ENCODE measurements at places on chromosomes 2 and 18.

GRCh38 chr2:53939656-53940055, 31.1 kb downstream of the PSME4 start:
- DNase-seq: no peak

DNA sequence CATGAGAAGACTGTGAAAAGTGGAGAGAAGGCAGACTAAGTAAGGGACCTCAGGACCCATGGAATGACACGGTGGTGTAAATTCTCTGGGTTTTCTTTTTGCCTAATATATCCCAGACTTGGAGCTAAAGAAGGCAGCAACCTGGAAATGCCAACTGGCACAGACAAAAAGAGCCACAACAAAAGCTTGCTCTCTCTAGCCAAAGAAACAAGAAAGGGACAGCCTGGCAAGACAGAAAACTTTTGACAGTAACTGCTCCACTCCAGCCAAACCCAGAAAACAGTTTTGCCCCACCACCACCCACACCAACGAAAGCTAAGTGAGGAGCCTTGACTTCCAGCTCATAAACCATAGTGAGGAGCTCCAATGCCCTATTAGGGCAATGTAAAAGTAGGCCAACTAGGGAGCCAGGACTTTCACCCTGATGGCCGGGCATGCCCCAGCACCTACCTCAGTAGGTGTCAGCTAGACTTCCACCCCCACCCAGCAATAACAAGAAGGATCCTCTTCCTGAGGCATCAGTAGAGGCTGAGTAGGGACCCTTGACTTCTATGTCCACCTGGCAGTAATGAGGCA, 35.5 kb downstream of the PELI1 start:
- DNase-seq: no peak

GRCh38 chr2:200985799-200986198, 22.3 kb upstream of the ORC2 start:
- no peak for DNase-seq

GRCh38 chr2:217055624-217056023, 195.8 kb upstream of the TNP1 start:
- no peak for DNase-seq

- DNase-seq: no peak
These were observed 12.8 kb downstream of the NOSTRIN start for GRCh38 chr2:168814939-168815907.

GRCh38 chr2:158993721-158994587, 25.5 kb downstream of the TANC1 start:
- DNase-seq: no peak

GRCh38 chr2:215736653-215737290, 276.6 kb downstream of the MREG start:
- no peak for DNase-seq

- DNase-seq: no peak
These were observed 190.1 kb upstream of the GLI2 start for GRCh38 chr2:120545521-120546047.

DNA sequence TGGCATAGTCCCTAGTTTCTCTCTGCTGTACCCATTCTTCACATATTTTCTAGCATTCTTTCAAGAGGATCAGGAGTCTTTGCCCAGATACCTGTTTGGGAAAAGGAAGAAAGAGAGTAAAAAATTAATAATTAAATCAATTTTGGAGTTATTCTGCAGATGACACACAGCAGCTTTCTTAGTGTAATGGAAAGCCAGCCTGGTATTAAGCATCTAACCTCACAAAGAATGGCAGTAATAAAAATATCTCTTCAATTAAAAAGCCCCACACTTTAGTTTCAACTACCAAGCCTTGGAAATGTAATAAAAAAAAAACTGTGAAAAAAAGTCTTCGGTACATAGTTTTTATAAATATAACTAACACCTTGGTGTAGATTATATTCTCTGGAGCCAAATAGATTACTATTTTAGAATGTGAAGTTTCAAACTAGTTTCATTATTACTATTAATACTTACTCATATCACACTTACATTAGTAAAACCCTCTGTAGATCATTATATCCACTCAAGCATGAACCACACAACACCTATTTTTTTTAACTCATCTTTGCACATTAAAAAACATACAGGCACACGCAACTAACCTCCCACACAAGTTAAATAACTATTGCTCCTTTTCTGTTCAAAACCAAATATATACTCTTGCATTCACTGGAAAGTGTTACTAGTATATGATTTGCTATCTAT, 90.9 kb downstream of the GPD2 start:
- DNase-seq: no peak

DNA sequence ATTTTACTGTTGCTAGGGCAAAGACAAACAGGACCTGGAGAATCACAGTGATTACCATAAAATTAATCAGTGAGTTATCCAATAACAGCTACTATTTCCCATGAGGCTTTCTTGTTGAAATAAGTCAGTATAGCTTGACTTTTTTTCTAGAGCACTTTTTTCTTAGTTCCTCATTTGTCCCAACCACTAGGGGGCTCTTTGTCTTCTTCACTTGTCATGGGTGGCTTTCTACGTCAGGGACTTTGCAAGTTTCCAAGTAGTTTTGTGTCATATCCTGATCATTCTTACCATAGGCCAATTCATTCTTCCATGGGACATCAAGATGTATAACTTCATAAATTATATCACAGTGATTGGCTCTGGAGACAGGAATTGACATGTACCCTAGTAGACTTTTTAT, 1019.6 kb upstream of the PIK3C3 start:
- no peak for DNase-seq

DNA sequence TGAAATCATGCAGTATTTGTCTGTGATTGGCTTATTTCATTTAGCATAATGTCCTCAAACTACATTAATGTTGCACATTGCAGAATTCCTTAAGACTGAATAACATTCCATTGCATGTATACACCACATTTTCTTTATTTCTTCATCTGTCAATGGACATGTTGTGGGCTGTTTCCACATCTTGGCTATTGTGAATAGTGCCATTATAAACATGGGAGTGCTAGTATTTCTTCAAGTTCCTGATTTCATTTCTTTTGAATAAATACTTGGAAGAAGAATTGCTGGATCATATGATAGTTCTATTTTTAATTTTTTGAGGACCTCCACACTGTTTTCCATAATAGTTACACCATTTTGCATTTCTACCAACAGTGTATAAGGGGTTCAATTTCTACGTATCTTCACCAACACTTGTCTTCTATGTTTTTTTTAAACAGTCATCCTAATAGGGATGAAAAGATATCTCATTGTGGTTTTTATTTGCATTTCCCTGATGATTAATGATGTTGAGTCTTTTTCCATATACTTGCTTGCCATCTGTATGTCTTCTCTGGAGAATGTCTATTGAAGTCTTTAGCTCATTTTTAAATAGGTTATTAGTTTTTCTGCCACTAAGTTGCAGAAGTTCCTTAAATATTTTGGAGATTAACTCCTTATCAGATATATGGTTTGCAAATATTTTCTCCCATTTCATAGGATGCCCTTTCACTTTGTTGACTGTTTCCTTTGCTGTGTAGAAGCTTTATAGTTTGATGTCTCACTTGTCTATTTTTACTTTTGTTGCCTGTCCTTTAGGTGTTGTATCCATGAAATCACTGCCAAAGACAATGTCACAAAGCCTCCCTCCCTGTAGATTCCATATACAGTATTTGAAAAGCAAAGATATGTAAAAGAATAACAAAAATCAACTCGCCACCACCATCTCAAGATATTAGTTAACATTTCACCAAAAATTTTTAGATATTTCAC, 14.6 kb downstream of the FBXO11 start:
- DNase-seq: no peak

- no peak for DNase-seq
These were observed 107.5 kb downstream of the DTNA start for GRCh38 chr18:34817636-34818035.

GRCh38 chr18:54590945-54591344, at the start of gene DYNAP:
Gene DYNAP, plus strand, starts transcription at chr18:54591245. Its CDS starts 38 bp downstream, at chr18:54591283.
- DNase-seq: no peak
